ENCODE measurements at places on chromosomes 2 and 18.

GRCh38 chr2:152176113-152176714 lies 651 bp upstream of the STAM2 start:
- no peak for DNase-seq

GRCh38 chr2:61470965-61471904 lies at the start of gene USP34:
Gene USP34, minus strand, starts transcription at chr2:61471087. Its CDS starts 395 bp downstream, at chr2:61470692.
- DNase-seq = peak; percentile 98

DNA sequence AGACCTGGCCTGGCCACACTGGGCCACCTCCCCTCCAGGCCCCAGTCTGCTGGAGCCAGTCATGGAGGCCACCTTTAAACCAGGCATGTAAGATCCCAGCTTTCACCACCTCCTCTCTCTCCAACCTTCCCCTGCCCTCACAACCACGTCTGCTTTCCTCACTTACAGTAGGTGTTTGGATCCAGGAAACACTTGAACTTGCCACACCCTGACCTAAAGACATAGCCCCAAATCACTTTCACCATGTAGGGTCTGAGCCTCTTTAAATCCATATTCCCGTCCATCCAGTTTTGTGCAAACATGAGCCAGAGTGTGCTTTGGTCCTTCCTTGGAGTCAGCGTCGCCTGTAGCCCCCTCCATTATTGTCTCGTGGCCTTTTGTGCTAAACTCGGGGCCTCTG lies 66.8 kb downstream of the NRP2 start:
- no peak for DNase-seq

DNA sequence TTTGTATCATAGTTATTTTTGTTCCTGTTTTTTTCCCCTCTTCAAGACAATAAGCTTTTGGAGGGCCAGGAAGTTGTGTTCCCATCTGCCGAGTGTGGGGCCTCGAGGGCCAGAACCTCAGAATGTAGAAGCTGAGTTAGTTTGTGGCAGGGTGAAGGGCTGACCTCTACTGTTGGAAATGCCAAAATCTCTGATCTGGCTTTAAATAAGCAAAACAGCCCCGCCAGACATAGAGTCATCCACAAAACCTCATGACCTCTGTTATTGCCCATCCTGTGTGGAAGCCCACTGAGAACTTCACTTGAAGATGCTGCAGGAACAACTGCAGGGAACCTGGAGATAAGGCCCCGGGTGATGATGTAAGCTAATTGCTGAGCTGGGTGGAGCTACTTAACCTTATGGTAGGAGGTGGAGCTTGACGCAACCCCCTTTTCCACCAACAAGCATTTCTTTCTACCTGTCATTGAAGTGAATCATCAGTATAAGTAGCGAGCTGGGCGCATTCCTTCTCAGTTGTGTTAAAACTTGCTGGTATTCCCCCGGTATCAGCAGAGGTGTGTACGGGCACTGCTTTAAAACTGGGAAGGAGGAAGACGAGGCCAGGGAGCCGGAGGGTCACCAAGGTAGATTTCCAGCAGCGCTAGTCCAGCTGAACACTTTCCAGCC lies 177.2 kb downstream of the NEDD4L start:
- peak; percentile 96 for DNase-seq

DNA sequence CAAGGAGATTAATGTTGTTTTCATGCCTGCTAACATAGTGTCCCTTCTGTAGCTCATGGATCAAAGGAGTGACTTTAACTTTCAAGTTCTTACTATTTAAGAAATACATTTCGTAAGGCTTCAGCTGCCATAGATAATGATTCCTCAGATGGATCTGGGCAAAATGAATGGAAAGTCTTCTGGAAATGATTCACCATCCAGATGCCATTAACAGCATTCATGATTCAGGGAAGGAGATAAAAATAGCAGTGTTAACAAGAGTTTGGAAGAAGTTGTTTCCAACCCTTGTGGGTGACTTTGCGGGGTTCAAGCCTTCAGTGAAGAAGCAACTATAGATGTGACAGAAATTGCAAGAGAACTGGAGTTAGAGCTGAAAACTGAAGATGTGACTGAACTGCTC lies 17.0 kb downstream of the VRK2 start:
- no peak for DNase-seq

GRCh38 chr18:21449367-21450290 lies 150.9 kb downstream of the ESCO1 start:
- DNase-seq = no peak

DNA sequence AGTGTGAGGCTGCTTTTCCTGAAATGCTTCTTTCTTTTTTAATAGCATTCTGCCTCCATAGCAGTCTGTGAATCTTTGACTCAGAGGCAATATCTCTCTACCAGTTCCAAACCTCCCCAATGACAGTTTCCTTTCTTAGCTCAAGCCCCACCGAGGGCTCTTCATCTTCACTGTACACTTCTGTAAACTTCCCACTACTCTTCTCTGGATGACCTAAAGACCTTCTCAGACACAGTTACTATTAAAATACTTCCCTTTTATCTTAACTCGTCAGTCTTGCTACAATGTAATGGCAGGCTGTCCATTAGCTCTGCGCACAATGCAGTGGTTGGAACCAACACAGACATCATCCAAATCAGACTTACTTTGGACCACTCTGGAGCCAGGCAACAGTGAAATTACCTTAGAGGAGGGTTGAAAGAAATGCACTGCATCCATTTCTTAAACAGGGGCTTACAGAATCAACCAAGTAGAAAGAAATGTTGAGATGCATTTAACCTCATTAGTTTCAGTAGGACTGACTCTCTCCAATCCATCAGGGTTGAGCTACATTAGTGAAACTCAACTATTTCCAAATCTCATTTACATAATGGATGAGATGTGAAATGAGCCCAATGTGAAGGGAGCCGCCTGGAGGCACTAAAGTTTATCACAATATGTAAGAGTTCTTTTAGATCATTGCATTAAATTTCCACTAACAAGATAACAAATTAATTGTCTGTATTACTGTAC lies 343.8 kb downstream of the SETBP1 start:
- DNase-seq = no peak

GRCh38 chr2:105129722-105130232 lies 91.9 kb downstream of the MRPS9 start:
- no peak for DNase-seq

- DNase-seq = peak; percentile 74
Measured at GRCh38 chr18:10139783-10140410, 226.1 kb downstream of the VAPA start.

DNA sequence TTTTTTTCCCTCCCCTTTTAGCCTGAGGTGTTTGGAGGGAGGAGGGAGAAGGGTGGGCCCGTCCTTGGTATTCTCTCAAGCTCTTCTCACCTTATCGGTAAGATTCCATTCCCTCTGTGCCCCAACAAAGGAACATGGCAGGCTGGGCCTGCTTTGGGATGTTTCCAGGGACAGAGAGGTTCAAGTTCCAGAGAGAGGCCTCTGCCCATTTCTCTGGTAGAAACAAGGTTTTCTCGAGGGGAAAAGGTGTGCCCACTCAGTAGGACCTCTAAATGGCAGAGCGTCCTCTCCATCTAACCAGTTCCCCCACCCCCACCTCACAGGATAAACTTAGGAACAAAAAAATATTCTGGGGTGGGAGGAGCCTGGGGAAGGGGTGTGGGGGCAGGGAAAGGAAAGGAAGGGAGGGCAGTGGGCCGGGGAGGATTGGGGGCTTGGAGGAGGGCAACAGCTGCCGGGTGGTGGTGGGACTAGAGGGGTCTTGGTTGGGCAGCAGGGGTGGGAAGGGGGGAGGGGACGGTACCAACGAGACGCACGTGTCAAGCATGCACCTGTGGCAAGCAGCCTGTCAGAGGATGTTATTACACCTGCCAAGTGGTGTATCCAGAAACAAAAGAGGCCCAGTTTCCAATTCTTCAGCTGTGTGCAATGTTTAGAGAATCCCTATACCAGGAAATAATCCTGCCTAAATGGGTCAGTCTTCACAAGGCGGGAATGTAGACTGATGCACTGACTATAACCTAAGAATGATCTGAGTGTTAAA lies 2.1 kb downstream of the PCBP1 start:
- DNase-seq = no peak

- DNase-seq = peak; percentile 6
Measured at GRCh38 chr18:22098563-22098989, 70.8 kb upstream of the GATA6 start.

DNA sequence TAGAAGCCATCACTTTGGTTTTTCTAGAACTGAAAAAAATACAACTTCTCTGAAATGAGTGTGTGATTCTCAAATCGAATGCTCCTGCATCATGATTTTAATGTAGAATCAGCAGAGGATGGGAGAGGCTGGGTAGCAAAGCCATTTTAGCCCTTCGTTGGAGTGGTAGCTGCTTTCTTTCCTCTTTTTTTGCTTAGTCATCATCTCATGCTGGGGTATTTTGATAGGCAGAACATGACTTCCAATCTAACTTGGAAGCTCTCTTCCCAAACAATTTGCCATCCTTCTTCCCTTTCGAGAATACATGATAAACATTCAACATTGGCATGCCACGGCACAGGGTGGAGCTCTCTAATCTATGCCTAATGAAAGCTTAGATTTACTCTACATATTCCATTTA lies 311.2 kb upstream of the LRATD1 start:
- DNase-seq = no peak

- DNase-seq = no peak
Measured at GRCh38 chr2:102486941-102487702, 14.1 kb downstream of the SLC9A4 start.

- no peak for DNase-seq
Measured at GRCh38 chr2:28322051-28322450, 70.6 kb upstream of the FOSL2 start.

GRCh38 chr2:99809259-99809900 lies 319.6 kb upstream of the REV1 start:
- no peak for DNase-seq

- DNase-seq = no peak
Measured at GRCh38 chr2:240605867-240606743, 19.2 kb upstream of the GPR35 start.

- DNase-seq = no peak
Measured at GRCh38 chr18:22055466-22056238, 113.7 kb upstream of the GATA6 start.

GRCh38 chr18:43539862-43540261 lies 262.6 kb upstream of the SYT4 start:
- no peak for DNase-seq
